ENCODE measurements at places on chromosomes 6 and 20. TPM values are rescaled to one million over a fixed set of nuclear protein-coding genes. Genes with fewer than 3 reads are reported as not detected.
A peak's percentile ranks its signal among the peaks of the same experiment; 100 is the strongest.

GRCh38 chr6:12245763-12246718 lies 44.1 kb upstream of the EDN1 start:
- ATAC-seq = no peak

DNA sequence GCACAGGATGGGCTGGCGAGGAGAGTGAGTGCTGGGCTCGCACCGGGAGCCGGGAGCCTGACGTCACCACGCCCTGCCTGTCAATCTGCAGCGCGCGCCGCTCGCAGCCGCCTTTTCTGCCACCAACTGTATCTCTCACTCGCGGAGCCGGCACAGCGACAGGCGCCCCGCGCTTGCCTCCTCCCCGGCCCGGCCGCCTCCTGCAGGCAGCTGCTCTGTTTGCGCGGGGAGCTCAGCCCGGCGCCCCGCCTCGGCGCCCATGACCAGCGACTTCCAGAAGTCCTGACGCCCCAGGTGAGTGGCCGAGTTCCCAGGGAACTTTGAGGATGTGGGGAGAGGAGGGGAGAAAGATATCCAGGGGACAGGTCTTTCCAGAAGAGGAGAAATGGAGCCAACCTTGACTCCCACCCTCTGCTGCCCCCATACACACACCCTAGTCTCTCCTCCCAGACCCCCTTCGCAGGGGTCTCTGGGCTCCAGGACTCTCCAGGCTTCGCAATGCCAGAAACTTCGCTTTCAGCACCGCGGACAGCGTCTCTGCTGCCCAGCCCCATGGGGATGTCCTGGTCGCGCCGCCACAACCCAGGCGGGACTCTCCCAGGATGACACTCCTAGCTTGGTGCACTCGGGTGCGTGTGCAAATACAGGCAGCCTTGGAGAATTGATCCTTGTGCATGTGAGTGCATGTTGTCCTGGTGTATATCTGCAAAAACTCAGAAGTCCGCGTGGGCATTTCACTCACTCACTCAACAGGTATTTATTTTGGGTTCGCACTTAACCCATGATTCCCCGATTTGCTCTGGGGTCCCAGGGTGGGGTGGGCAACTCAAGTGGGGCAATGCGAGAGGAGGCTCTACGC lies at the start of gene GPR6:
Gene GPR6, plus strand, starts transcription at position 138 of the 859 bp plus-strand sequence. CDS start 802 bp downstream, outside the sequence.
- ATAC-seq = peak; percentile 87

DNA sequence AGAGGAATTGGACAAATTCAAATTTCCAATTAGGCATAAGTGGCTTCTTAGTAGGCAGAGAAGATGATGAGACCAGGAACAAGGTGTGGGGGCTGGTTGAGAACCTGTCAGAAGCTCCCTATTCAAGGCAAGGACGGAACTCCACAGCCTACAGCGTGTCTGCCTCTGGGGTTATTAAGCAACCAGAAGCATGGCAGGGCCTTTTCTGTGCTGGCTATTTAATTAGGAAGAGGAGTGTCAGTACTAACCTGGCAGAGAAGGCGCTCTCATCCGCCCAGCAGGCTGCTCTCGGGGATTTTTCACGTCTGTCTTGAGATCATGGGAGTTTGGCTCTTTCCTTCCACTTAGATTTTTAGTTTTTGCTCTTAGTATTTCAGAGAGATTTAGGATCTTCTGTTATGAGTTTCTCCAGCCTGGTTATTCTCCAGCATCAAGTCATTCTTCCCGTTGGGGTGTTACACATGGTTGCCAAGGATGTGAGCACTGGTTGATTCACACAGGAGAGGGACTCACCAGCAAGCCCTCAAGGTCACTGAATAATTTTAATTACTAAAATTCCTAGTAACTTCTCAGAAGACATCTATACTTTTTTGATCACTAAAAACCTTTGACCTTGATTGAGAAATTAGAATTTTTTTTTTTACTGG lies 23.9 kb downstream of the ADTRP start:
- no peak for ATAC-seq

The CCDC167 gene
- 26.5 TPM for total RNA-seq

DNA sequence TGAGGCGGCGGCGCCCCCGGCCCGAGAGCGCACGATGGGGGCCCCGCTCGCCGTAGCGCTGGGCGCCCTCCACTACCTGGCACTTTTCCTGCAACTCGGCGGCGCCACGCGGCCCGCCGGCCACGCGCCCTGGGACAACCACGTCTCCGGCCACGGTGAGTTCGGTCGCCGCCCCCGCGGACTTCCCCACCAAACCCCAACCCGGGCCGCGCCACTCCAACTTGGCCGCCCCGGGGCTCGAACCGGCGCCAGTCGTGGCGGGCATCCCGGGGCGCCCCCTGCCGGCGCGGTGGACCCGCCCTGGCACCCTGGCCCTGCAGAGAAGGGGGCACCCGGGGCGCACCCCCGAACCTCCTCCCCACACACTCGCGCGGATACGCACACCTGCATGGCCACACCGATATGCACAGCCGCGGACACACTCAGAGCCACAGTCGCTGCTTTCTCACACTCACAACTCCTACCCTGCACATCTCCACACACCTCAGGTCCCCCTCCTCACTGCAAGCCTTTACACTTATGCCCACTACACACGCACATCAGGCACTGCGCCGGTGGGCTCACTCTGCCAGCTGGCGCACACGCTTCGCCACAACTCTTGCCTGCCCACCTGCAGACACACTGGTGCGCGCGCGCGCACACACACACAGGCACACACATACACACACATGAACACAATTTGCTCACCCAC lies 535 bp downstream of the VSTM2L start:
- ATAC-seq = no peak

- no peak for ATAC-seq
These were observed 26.2 kb upstream of the CMTR1 start for GRCh38 chr6:37406726-37407341.

DNA sequence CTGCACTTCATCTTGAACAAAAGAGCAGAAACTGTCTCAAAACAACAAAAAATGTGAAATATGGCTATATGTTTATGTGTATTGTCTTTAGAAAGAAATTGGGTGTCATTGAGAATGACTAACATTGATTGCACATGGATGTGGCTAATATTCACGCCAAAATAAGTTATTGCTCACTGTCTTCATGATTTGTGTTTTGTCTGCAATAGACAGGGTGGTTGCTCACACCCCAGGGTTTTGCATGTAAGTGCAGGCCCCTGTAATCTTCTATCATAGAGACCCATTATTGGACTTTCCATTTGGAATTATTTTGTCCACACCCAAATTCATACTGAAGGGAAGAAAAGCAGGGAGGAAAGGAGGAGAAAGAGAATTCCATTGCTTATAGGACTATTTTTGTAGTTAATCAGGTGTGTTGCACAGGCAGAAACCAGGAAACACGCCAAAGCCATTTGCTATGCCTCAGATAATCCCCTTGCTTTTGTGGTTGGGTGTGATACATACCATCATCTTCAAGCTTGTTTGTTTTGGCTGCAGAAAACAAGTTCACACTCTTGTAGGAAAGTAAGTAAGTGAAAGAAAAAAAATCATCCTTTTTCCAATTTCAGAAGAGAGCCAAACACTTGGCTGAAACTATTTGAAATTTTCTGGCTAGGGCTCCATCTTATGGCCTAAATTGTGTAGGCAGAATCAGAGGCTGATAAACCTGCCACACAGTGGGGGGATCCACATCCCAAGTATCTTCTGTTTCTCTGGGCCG lies 214.1 kb downstream of the COL12A1 start:
- ATAC-seq = no peak

The SDCBP2 gene
- total RNA-seq = 1.4 TPM

- ATAC-seq = no peak
These were observed 25.7 kb downstream of the NTSR1 start for GRCh38 chr20:62734326-62734725.

DNA sequence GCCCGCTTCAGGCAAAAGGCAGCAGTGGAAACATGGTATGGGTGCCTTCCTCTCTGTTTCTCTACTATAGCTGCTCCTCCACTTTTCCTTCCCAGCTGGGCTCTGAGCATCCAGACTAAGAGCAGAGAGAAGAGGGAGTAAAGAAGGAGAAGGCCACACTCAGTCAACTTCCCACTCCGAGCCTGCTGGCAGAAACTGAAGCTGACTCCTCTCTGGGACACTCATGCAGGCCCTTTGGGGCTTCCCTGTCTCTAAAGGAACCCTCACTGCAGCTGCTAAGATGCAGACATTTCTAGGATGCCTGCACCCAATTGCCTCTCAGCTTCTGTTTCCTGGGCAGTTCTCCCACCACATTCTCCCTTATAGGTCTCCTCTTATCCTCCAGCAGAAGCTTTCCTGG lies 88.9 kb downstream of the FRK start:
- no peak for ATAC-seq

- ATAC-seq = peak; percentile 60
These were observed 1.1 kb downstream of the L3MBTL3 start for GRCh38 chr6:130019326-130020072.

DNA sequence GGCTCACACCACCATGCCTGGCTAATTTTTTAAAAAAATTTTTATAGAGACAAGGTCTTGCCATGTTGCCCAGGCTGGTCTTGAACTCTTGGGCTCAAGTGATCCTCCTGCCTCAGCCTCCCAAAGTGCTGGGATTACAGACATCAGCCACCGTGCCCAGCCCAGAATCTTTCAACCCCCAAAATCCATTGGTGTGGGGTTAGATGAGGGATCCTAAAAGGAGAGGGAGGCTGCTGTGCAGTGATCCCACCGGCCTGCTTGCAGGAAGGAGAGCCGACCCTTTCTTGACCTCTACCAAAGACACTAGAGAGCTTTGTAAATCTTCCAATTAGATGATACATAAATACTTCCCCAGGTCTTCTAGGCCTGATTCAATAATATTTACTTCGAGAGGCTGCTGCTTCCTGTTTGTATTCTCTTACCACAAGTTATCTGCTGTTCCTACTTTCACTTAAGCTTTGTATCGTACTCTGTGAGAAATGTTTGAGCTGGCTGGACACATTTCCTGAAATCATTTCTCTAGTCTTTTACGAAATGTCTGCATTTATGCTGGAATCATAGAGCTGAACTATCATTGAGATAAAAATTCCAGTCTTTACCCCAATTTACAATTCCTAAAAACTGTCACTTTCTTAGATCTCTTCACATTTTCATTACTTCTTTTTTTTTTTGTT lies 49.3 kb upstream of the IER3 start:
- no peak for ATAC-seq

The LHFPL5 gene
- not detected for total RNA-seq

DNA sequence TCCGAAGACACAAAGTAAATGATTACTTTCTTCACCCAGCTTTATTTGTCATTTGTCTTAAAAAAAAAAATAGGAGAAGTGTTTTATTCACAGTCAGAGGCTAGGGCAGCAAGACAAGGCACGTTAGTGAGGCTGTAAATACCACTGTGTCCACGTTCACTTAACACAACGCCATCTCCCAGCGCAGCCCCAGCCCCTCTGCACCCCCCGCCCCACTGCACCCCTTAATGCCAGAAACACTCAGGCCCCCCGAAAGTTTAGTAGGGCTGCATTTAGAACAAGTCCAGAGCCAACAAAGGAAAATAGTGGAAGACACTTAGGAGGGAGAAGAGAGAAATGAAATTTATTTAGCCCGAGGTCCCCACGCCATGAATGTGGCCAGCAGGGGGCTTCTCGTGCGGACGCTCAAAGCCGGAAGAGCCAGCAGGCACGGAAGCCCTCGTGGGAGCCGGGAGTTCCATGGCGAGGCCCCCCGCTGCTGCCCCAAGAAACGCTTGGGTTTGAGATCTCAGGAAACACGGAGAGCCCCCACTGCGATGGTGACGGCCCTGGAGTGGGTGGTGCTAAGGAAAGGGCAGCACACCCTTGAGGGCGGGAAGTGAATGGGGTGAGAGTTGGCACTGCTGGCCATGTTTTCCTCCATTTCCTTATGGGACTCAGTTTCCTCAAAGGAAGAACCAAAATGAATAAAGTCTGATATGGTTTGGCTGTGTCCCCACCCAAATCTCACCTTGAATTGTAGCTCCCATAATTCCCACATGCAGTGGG lies 50.2 kb downstream of the IYD start:
- ATAC-seq = peak; percentile 43

GRCh38 chr6:108200631-108201030 lies 34.8 kb downstream of the NR2E1 start:
- ATAC-seq = peak; percentile 26

DNA sequence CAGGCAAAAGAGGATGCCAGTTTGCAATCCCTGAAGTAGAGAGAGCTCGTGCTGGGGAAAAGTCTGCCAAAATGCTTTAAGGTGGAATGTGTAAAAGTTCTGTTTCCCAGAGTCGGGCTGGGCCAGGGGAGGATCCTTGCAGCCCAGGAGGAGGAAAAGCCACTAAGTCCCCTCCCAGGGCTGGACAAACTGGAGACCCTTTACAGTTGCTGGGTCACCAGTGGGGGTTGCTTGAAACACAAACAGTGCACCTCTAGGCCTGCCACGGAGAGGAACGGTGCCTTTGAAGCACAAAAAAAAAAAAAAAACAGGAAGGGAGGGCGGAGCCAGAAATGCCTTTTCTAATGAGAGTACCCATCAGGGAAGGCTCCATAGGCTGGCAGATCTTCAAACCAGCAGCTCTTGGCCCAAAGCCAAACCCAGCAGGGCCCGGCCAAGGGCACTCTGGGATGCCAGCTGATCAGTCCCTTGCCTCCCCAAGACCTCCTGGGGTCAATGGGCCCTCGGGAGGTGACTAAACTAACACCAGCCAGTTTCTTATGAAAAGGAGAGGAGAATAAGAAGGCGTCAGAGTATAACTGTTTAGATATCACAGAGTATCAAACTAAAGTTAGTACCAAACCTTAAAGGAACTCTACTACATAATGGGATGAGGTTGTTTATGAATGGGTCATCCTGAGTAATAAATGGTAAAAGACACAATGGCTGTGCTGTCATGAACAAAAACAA lies 23.7 kb downstream of the HLA-A start:
- ATAC-seq = peak; percentile 26

The AKAP12 gene
- 78.5 TPM for total RNA-seq

The ARFGEF3 gene
- total RNA-seq = 26.9 TPM

- no peak for ATAC-seq
These were observed 145.8 kb downstream of the SAMD5 start for GRCh38 chr6:147654103-147654845.

- ATAC-seq = no peak
These were observed 39.9 kb upstream of the TAB2 start for GRCh38 chr6:149277621-149278020.

All from motor neuron (in vitro differentiated cells).